ENCODE measurements at places on chromosomes 7 and 10.

DNA sequence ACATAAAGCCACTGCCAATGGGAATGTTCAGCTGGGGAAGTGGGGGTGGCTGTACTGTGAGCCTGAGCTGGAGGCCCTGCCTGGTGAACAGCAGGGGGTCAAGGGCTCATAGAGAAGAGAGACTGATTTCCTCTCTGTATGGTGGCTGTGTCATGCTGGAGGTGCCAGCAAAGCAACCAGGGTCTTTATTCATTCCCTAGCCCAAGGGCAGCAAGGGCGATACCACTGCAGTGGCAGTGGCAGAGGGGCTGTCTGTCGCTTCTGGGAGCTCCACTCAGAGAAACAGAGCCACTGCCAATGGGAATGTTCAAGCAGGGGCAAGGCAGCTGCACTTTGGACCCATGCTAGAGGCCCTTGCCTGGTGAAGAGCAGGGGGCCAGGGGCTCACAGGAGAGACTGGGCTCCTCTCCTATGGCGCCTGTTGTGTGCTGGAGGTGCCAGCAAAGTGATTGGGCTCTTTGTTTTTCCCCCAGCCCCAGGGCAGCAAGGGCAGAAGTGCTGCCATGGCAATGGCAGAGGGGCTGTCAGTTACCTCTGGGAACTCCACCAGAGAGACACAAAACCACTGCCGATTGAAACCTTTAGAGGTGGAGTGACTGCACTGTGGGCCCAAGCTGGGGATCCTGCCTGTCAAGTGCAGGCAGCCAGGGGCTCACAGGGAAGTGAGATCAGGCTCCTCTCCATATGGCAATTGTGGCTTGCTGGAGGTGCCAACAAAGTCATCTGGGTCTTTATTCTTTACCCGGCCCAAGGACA is 545.1 kb downstream of the SH2D4B start:
- H3K27ac ChIP-seq, result no peak overlapping the region
- no peaks in the 10 kb centered on the region for H3K36me3 ChIP-seq
- H3K4me1 ChIP-seq, result no peaks in the 10 kb centered on the region
- DNase-seq, result no peak

- no peak for DNase-seq
- no peak overlapping the region for H3K4me3 ChIP-seq
- no peak overlapping the region for H3K27ac ChIP-seq
- no peaks in the 10 kb centered on the region for H3K4me1 ChIP-seq
- H3K27me3 ChIP-seq, result no peaks in the 10 kb centered on the region
- no peaks in the 10 kb centered on the region for H3K36me3 ChIP-seq
Observed at GRCh38 chr7:45617166-45617565, 43.0 kb downstream of the ADCY1 start.

DNA sequence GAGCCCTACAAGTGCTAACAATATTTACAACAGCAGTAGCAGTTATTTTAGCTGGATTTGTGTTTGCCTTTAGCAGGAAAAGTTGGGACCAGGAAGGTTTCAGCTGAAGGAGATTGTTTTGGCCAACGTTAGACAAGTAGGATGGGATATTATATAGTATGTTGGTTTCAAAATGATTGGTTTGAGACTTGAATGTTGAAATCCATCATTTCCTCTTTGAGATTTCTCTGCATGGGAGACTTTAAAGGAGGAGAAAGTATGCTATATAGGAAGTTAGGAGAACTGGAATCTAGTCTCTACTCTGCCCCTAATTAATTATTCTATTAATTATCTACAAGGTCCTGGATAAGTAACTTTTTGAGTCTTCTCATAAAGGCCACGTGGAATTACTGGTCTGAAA is 263.8 kb downstream of the PTEN start:
- DNase-seq, result no peak
- no peak overlapping the region for H3K4me3 ChIP-seq
- no peaks in the 10 kb centered on the region for H3K4me1 ChIP-seq
- no peak overlapping the region for H3K27ac ChIP-seq
- H3K36me3 ChIP-seq, result no peaks in the 10 kb centered on the region

GRCh38 chr10:126634911-126635310 is 35.6 kb downstream of the C10orf90 start:
- peaks cover 35% of the 10 kb centered on the region for H3K27me3 ChIP-seq
- no peaks in the 10 kb centered on the region for H3K36me3 ChIP-seq
- no peak for DNase-seq
- H3K4me3 ChIP-seq, result no peak overlapping the region

Measured in osteoblast (primary cell).